ENCODE measurements at places on chromosomes 12 and 14. TPM values are rescaled to one million over a fixed set of nuclear protein-coding genes. Genes with fewer than 3 reads are reported as not detected.
A peak's percentile ranks its signal among the peaks of the same experiment; 100 is the strongest.

DNA sequence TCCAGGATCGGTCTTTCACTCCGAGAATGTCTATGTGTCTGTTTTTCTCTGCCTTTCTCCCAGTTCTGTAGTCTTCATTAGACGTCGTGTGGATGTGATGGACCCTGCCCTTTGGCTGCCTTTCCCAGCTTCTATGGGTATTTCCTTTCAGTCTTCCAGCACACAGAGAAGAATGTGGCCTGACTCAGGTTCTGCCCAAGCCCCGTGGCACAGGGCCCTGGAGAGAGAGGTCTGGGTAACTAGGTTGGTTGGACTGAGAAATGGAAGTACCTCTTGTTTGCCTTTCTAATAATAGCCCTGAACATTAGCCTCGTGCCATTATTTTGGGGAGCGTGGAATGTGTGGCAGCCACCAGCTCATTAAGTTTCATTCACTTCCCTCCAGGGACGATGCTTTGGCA lies 3.8 kb downstream of the FOXJ2 start:
- no peak for DNase-seq

DNA sequence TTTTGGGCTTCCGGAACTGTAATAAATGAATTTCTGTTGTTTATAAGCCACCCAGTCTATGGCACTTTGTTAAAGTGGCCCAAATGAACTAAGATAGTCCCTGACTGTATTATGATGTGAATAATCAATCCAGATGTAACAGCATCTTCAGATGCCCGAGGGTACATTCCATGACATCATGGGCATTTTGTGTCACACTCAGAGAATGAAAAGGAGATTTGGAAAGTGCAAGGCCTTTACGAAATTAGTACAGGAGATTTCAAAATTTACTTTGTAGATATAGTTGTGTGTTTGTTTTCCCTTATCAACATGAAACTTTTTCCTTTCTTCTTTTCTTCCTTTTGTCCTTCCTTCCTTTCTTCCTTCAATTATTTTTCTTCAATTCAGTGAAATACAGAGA lies 54.2 kb upstream of the AMIGO2 start:
- no peak for DNase-seq

GRCh38 chr14:75876530-75876929 lies 105.3 kb downstream of the TGFB3 start:
- DNase-seq = no peak

DNA sequence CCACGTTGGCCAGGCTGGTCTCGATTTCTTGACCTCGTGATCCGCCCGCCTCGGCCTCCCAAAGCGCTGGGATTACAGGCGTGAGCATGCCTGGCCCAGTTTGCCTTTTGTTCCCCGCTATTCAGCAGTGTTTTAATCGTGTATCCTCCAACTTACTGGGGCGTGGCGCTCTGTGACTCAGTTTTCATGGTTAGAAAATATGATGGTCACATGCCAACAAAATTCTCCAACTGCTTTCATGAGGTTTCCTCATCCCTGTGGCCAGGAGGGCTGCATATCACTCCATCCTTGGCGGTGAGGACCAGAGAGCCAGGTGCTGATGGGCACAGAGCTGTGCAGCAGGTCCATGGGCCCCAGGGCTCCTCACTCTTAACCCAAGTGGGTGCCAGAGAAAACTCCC lies 33.0 kb upstream of the PRMT8 start:
- no peak for DNase-seq

- no peak for DNase-seq
Observed at GRCh38 chr12:99498756-99499155, 148.8 kb upstream of the GARIN6 start.

DNA sequence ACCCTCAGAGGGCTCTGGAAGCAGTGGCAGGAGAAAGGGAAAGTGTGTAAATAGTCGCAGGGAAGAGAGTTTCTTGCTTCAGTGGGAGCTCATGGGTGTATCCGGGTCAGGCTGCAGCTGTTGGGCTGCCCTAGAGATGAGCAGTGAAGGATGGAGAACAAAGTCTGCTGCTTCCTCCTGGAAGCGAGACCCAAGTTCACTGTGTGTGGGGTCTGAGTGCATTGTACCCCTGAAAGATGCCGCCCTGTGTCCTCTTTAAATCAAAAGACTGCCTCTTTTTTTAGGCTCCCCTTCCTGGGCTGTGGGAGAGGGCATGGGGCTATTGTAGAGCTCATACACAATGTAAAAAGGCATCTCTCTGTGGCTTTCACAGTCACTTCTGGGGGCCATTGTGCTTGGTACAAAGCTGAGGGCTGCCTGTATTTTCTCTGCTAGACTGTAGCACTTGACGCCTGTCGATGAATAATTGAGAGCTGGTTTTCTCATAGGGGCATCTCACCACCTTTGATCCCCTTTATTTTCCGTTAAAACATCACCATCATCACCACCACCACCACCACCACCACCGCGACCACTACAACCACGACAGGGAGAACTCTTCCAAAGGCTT lies 16.7 kb downstream of the CHST11 start:
- DNase-seq = no peak

DNA sequence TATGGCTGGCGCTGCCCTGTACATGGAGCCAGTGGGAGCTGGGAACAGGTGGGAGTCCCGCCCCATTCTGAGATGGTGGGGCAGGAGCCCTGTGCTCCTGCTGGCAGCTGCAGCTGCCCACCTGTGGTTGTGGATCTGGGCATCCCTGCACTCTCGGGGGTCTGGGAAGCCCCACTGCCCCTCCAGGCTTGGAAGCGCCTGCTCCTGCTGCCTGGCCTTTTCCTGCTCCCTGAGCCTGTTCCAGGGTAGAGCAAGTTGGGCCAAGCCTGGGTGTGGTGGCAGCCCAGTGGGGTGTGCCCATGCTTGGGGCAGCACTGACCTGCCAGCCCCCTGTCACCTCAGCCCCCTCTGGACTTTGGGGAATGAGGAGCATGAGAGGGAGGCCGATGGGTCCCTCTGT lies 104.0 kb downstream of the MNAT1 start:
- no peak for DNase-seq

- no peak for DNase-seq
Observed at GRCh38 chr12:65941388-65941787, 117.1 kb downstream of the HMGA2 start.

GRCh38 chr12:15689751-15690191 lies 99.4 kb downstream of the EPS8 start:
- DNase-seq = no peak

GRCh38 chr12:54279632-54280467 lies at the start of gene CBX5:
Gene CBX5, minus strand, starts transcription at chr12:54280122. Its CDS starts 22,472 bp downstream, at chr12:54257650.
- peak; percentile 100 for DNase-seq

GRCh38 chr14:64639340-64639821 lies 64.8 kb upstream of the PLEKHG3 start:
- no peak for DNase-seq

CFAP73 gene
- 0.97 TPM for total RNA-seq

- no peak for DNase-seq
Observed at GRCh38 chr12:119803381-119803791, 73.7 kb downstream of the CIT start.

GRCh38 chr12:27524839-27525753 lies 1.1 kb downstream of the PPFIBP1 start:
- no peak for DNase-seq

PIANP gene
- not detected for total RNA-seq

DNA sequence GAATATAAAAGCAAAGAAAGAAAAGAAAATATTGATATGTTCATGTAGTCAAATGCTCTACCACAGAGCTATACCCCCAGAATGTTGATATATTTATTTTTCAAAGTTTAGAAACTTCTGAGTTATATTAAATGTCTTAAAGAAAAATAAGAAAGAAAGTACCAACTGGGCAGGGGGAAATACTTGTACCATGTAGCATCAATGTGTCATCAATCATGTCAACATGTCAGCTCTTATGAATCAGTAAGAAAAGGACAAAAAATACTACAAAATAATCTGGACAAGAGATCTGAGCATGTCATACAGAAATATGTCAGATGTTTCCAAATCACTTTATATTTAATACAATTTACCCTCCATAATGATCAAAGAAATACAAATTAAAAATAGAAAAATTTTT lies 595.1 kb upstream of the ATP2B1 start:
- DNase-seq = no peak

DPY19L2 gene
- 2.4 TPM for total RNA-seq

DNA sequence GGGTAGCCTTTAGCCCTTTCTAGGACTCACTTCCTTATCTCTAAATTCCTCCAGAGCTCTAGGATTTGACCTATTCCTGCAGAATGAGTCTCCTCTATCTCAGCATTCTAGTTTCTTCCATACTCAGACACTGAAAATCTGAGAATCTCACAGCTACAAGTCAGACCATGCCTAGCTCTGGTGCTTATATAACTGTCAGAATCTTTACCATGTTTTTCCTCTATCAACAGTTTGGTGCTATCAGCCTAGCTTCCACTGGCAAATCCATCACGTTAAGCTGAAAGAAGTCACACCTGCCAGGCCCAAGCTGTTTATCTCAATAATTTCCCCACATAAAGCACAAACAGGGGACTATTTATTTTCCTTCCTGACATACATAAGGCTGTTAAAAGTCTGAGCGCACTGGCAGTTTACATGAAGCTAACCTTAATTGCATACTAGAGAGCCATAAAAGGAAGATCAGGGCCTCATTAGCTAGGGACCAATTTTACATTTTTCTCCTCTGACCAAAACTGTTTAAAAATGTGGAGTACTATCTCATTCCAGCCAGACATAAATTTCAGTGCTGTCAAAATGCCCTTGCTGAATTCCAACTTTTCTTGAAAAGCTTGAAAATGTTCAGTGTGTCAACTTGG lies 270.5 kb downstream of the C12orf75 start:
- DNase-seq = peak; percentile 17

GRCh38 chr14:55356913-55357312 lies 54.7 kb downstream of the ATG14 start:
- DNase-seq = no peak

PITPNM2 gene
- 3.4 TPM for total RNA-seq

DNA sequence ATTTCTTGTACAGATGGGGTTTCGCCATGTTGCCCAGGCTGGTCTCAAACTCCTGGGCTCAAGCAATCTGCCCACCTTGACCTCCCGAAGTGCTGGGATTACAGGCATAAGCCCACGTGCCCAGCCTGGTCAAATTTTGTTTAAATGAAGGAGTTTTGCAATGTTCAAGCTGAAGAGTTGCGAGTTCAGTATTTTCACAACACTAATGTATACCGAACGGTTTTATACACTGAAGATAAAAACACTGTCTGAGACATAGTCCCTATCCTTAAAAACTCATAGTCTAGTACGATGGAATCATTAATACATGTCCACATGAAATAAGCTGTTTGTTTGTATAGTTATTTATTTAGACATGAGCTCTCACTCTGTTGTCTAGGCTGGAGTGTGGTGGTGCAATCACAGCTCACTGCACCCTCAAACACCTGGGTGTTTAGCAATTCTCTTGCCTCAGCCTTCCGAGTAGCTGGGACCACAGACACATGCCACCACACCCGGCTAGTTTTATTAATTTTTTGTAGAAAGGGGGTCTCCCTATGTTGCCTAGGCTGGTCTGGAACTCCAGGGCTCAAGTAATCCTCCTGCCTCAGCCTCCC lies 15.4 kb downstream of the TRAPPC6B start:
- no peak for DNase-seq

DNA sequence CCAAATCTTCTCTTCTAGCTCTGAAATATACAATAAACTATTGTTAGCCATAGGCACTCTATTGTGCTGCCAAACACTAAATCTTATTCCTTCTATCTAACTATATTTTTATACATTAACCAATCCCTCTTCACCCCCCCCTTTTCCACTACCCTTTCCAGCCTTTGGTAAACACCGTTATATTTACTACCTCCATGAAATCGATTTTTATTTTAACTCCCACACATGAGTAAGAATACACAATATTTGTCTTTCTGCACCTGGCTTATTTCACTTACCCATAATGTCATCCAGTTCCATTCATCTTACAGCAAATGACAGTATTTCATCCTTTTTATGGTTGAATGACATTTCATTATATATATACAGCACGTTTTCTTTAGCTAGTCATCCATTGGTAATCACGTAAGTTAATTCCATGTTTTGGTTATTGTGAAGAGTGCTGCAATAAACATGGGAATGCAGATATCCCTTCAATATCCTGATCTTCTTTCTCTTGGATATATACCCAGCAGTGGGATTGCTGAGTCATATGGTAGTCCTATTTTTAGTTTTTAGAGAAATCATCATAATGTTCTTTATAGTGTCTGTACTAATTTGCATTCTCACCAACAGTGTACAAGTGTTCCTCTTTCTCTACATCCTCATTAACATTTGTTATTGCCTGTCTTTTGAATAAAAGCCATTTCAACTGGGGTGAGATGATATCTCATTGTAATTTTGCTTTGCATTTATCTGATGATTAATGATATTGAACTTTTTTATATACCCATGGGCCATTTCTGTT lies 34.2 kb upstream of the PLBD1 start:
- no peak for DNase-seq

- DNase-seq = no peak
Observed at GRCh38 chr14:75757644-75758402, 96.8 kb downstream of the TTLL5 start.

DNA sequence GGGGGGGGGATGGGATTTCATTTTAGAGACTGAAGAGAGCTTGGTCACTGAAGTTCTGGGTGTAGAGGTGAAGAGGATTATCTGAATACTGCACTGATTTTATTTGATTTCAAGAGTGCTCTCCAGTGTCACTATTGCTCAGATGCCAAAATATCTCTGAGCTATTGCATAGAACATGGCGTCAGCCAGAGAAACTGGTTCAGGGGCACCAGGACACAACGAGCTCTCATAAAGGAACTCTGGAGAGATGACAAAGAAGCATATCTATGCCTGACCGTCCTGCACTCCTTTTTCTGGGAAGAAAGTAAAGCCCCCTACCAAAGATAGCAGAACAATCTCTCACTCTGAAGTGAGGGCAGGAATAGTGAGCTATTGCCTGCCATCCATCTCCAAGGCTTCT lies 2.0 kb downstream of the SLC7A8 start:
- no peak for DNase-seq

IFI27 gene
- 2.5 TPM for total RNA-seq

CHST11 gene
- 4.2 TPM for total RNA-seq

GRCh38 chr12:27964123-27964522 lies 8.4 kb downstream of the PTHLH start:
- no peak for DNase-seq

DNA sequence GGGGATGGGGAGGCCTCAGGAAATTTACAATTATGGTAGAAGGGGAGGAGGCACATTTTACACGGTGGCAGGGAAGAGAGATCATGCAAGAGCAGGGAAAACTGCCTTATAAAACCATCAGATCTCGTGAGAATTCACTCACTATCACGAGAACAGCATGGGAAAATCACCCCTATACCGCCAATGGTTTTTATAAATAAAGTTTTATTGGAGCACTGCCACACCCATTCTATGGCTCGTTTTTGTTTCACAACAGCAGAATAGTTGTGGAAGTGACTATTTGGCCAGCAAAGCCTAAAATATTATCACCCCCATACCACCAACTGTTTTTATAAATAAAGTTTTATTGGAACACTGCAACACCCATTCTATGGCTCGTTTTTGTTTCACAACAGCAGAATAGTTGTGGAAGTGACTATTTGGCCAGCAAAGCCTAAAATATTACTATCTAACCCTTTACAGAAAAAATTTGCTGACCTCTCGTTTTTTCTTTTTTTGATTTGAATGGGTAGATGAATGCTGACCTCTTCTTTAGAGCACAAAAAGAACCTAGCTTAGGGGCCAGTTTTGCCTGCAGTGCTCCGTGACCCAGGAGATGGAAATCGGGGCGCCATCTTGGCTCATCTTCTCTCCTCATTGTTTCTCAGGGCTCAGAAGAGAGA lies 77.3 kb upstream of the RIN3 start:
- DNase-seq = no peak

- DNase-seq = no peak
Observed at GRCh38 chr12:27009881-27010301, 4.3 kb downstream of the TM7SF3 start.
